EH (cell line): ENCODE measurements at places on chromosomes 16 and 17.

DNA sequence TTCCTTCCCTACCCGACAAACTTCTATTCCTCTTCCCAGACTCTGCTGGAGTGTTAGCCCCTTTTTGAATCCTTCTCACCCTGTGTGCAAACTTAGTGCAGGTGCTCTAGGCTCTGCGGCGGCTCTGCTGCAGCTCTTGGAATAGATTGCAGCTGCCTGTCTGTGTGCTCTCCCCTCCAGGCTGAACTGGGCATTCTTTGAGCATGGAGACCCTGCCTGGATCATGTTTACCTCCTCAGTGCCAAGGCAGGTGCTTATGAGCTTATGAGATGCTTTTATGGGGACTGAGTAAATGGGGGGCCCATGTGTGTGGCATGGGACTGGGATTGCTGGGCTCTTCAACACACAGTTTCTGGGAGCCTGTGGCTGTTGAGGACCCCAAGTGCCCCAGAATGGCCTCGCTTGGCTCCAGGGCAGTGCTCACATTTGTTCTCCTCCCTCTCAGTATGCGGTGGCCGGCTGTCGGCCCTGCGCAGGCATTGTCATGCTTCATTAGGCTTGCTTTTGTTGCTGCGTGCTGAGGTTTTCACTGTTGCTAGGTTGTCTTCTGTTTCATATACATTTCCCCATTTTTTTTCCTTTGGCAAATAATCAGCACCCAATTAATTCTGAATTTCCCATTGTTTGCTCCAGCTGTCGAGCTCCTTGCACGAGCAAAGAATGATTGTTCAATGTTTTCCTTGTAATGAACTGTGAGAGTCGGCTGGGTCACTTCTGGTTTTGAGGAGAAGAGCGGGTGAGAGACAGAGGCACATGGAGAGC lies 185.5 kb upstream of the NLRP1 start:
- no peak for DNase-seq

- DNase-seq: no peak
These were observed 19.3 kb upstream of the FLCN start for GRCh38 chr17:17256316-17256715.

- no peak for DNase-seq
These were observed 113.2 kb downstream of the PRKCB start for GRCh38 chr16:23948949-23949411.

GRCh38 chr16:59645194-59645593 lies 911.1 kb upstream of the GOT2 start:
- no peak for DNase-seq

GRCh38 chr16:22284637-22285036 lies 12.6 kb upstream of the POLR3E start:
- peak; percentile 54 for DNase-seq

GRCh38 chr16:51039638-51040331 lies 111.3 kb downstream of the SALL1 start:
- no peak for DNase-seq

DNA sequence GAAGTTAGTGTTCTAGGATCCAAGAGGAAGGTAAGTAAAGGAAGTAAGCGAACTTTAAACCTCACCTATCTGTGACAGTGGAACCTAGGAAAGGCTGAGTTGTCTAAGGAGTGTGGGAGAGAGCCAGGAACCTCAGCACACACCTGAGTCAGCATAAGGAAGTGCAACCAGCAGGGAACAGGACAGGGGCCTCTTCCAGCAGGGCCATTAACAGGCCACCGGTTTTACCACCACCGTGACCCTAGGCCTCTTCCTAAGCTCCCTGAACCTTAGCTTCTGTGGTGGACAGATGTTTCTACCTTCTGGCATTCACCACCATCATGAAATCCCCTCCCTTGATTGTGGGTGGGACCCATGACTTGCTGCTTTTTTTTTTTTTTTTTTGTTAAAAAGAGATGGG lies 26.7 kb upstream of the GPATCH8 start:
- no peak for DNase-seq

- DNase-seq: no peak
These were observed 1.8 kb downstream of the MPP2 start for GRCh38 chr17:43905400-43905984.

- DNase-seq: peak; percentile 83
These were observed 20.4 kb downstream of the NFE2L1 start for GRCh38 chr17:48068491-48068961.

DNA sequence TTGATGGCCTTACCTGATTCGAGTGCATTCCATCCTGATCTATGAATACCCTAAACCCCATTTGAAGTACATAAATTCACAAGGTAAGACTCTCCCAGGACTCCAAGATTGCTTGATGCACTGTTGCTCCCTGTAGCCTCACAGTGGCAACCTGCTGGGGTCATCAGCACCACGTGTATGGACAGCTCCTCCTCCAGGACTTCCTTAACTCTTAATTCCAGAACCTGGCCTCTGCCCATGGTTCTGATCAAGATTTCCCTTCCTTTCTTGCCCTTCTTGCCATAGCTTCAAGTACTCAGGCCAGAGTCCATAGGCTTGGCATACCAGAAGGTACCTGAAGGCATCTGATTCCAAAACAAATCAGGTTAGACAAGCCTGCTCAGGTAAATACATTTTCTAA lies 34.0 kb upstream of the NLK start:
- DNase-seq: peak; percentile 79

DNA sequence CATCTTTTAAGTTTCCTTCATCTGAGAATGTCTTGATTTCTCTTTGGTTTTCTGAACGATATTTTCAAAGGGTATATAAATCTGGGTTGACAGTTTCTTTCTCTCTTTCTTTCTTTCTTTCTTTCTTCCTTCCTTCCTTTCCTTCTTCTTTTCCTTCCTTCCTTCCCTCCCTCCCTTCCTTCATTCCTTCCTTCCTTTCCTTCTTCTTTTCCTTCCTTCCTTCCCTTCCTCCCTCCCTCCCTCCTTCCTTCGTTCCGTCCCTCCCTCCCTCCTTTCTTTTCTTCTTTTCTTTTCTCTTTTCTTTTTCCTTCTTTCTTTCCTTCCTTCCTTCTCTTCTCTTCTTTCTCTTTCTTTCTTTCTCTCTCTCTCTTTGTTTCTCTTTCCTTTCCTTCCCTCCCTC lies 7.6 kb upstream of the KRT39 start:
- no peak for DNase-seq

- peak; percentile 75 for DNase-seq
These were observed 18.0 kb downstream of the C17orf67 start for GRCh38 chr17:56815711-56816110.

- DNase-seq: peak; percentile 64
These were observed 20.4 kb upstream of the CDYL2 start for GRCh38 chr16:80824623-80825364.

DNA sequence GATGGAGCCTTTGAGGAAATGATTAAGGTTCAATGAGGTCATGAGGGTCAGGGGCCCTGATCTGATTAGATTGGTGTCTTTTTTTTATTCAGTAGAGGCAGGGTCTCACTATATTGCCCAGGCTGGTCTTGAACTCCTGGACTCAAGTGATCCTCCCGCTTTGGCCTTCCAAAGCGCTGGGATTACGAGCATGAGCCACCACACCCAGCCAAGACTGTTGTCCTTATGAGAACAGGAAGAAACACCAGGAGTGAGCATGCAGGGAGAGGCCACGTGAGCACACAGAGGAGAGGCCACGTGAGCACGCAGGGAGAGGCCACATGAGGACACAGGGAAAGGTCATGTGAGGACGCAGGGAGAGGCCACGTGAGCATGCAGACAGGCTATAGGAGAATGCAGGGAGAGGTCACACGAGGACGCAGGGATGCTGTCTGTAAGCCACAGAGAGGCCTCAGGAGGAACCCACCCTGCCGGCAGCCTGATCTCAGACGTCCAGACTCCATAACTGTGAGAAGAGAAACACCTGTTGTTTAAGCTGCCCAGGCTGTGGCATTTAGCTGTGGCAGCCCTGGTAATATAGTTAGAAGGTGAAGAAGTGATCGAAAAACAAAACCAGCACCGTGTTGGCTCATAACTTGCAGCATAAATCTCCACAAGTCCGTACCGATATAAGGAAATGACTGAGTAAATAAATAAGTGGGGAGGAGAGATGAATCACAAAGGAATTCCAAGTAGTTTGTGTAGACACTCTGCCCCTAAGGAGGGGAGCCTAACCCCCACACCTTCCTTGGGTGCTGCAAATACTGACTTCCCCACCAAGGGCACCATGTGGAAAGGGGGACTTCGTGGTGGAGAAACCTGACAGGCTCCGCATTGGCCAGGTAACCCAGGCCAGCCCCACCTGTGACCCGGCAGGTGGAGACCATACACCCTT lies 14.6 kb upstream of the CSNK1D start:
- peak; percentile 90 for DNase-seq

GRCh38 chr16:22348291-22348690 lies 26.1 kb downstream of the CDR2 start:
- DNase-seq: peak; percentile 34

GRCh38 chr17:7553356-7553755 lies 4.5 kb downstream of the TNFSF12 start:
- no peak for DNase-seq

DNA sequence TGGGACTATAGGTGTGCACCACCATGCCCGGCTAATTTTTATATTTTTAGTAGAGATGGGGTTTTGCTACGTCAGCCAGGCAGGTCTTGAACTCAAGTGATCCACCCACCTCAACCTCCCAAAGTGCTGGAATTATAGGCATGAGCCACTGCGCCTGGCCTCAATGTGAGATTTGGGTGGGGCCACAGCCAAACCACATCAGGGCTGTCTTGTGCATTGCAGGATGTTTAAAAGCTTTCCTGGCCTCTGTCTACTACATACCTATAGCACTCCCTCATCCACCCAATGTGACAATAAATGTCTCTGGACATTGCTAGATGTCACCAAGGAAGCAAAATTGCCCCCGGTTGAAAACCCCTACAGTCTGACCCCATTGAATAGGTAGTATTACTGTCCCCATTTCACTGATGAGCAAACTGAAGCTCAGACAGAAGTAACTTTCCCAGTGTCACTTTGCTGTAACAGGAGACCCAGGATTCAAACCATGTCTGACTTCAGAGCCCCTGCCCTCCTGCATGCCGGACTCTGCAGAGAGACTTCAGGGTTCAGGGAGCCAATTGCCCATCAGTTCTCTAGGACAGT lies 3.6 kb upstream of the MAP3K14 start:
- DNase-seq: peak; percentile 88
